ENCODE measurements at places on chromosomes 1 and 21. TPM values are rescaled to one million over a fixed set of nuclear protein-coding genes. Genes with fewer than 3 reads are reported as not detected.
A peak's percentile ranks its signal among the peaks of the same experiment; 100 is the strongest.

Gene MTARC1
- 15.5 TPM for total RNA-seq

GRCh38 chr1:17130138-17130635 lies 10.9 kb upstream of the PADI2 start:
- DNase-seq = no peak

DNA sequence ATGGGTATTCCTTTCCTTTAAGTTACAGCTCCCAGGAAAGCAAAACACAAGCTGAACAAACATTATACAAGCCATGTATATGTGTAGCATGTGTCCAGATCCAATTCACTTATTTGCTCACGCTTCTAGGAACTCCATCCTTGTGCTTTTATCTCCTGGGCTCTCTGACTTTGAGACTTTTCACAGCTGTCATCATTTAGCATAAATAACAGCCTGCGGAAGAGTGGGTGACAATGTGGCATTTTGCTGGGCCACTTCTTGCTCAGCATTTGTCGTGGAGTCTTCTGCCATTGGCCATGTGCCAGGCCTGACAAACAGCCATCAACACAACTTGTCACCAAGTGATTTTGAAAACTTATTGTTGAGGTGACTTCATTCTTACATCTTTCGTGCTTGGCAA lies 164.3 kb downstream of the KIF26B start:
- DNase-seq = peak; percentile 25

Gene GMEB1
- 8.8 TPM for total RNA-seq

DNA sequence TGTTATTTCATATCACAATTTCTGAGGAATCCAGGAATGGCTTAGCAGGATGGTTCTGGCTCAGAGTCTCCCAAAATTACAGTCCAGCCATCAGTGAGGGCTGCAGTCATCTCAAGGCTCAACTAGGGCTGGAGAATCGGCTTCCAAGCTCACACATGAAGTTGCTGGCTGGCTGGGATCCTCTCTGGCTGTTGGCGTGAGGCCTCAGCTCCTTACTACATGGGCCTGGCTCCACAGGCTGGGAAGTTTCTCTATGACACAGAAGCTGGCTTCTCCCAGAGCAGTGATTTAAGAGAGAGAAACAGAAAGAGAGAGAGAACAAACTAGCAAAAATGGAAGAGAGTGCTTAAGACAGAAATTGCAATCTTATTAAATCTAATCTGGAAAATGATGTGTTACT lies 38.8 kb upstream of the RGS8 start:
- peak; percentile 71 for DNase-seq

DNA sequence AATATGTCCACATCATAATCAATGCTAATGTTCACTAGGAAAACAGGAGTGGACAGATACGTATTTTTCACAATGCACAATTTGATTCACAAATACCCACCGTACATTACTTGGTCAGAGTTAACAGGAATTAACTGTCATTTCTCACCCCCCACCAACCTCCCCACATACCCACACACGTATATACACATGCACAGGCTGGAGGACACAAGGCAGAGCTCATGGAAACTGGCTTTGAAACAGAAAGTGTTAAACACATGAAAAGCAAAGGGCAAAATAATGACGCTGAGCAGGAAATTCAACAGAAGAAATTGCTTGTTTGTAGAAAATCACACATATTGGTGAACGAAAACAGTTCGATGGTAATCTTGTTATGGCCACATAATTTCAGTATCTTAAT lies 188.4 kb upstream of the DMRTA2 start:
- DNase-seq = no peak

Gene GPA33
- 0.10 TPM for total RNA-seq

- DNase-seq = peak; percentile 60
Measured at GRCh38 chr1:16013220-16013907, 4.5 kb downstream of the HSPB7 start.

GRCh38 chr1:41461790-41462679 lies 22.4 kb downstream of the EDN2 start:
- DNase-seq = no peak

GRCh38 chr1:9758559-9759121 lies 65.1 kb downstream of the CLSTN1 start:
- DNase-seq = no peak

DNA sequence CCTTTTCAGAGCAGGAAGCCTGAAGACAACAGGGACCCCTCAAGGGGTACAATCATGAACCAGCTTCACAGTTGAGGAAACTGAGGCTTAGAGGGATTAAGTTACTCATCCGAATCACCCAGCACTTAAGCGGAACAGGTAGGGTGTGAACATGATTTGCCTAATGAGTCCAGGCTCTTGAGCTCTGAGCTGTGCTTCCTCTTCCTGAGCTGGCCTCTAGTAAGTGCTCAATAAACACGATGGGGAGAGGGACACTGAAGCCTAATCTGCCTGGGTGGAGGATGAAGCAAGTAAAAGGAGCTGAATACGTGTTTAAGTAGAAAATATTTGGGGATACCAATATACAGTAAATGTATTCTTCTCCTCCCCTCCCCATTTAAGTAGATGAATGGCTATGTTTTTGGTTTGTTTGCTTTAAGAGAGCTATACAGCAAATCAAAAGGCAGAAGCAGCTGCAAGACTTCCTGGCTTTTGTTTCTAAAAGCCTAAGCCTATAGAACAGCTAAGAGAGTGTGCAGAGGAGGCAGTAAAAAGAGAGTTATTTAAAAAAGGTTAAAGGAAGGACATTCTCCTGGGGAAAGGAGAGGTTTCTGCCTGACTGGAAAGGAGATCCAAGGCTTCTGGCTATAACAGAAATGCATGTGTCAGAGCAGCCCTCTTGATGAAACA lies 20.5 kb downstream of the STPG1 start:
- DNase-seq = no peak

DNA sequence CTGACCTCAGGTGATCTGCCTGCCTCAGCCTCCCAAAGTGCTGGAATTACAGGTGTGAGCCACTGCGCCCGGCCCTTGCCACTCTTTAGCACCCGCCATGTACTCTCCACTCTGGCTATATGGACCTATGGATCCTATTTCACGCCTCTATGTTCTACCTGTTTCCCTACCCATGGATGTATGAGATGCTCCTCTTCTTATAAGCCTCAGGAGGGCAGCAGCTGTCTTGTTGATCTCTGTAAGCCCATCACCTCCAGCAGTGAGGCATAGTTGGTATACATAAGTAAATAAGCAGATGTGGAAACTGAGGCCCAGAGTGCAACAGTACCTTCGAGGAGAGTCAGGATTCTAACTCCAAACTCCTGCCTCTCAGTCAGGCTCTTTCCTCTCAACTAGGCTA lies 24.7 kb upstream of the ARTN start:
- no peak for DNase-seq

DNA sequence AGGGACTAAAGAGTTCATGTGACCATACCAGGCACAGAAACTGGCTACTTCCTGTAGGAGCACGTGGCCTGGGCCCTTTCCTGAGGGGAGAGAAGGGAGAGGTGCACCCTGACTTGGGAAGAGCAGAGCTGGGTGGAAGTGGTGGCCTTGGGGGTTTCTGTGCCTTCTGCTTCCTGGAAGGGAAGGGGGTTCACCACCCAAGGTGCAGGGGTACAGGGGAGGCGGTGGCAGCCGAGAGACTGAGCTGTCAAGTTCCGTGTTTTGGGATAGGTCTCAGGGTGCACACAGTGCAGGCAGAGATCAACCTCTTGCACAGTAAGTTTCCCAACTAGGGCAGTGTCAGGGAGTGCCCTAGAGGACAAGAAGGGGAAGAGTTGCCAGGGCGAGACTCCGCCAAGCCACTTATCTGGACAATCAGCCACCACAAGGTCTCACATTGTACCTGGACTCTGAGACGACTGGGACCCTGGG lies 10.1 kb downstream of the HECTD3 start:
- no peak for DNase-seq

Gene SIM2
- not detected for total RNA-seq

DNA sequence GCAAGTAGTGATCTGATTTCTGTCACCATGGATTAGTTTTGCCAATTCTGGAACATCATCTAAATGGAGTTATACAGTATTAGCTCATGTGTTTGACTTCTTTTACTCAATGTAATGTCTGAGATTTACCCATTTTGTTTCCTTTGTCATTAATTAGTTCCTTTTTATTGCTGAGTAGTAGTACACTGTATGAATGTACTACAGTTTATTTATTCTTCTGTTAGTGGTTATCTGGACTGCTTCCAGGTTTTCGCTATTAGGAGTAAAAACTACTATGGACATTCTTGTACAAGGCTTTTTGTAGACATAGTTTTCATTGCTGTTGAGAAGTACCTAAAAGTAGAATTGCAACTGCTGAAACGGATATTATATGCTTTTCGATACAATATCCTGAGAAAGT lies 14.1 kb downstream of the SUCO start:
- DNase-seq = no peak

- DNase-seq = no peak
Measured at GRCh38 chr1:200240656-200241055, 169.2 kb downstream of the ZNF281 start.

Gene CD1E
- 2.7 TPM for total RNA-seq

- no peak for DNase-seq
Measured at GRCh38 chr1:108615544-108615943, 45.3 kb downstream of the HENMT1 start.

Gene FAM110D
- 0.30 TPM for total RNA-seq

Gene SMG5
- total RNA-seq = 29.8 TPM

Gene LCE2A
- 1.2 TPM for total RNA-seq

DNA sequence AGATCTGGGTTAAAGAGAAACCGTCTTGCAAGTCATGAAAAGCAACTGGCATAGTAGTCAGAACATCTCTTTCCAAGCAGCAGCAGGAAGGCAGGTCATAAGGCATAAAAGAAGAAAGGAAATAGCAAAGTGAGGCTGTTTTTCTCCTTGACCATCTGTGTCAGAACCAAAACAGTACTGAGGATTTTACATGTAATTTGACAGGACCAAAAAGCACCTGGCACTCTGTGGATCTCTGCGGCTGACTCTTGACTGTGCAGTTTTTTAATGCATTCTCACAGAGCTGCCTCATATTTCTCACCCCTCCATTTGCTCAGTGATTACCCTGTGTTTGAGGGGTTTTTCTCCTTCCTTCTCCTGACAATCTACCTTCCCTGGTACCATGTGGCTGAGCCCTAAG lies 17.7 kb downstream of the TBX15 start:
- DNase-seq = no peak

Gene TTC22
- total RNA-seq = 3.6 TPM

DNA sequence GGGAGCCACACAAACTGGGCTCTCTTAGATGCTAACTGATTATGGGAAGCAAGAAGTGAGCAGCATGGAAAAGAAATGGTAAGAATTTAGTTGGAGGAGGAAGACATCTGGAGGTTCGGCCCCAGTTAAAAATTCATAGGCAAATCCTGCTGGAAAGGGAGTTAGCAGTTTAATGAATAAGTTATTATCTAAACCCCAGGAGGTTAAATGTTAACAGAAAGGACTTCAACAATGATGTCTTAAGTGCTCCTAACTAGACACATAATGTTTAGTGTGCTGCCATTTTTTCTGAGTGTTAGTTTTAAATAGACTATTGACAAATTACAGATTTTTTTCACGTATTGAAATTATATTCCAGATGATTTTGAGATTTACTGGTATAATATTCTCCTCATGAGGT lies 1265.3 kb upstream of the ADGRL2 start:
- DNase-seq = no peak

Gene S100A8
- 337 TPM for total RNA-seq

Gene RIPPLY3
- 0.20 TPM for total RNA-seq

GRCh38 chr1:74065081-74065480 lies 132.9 kb downstream of the LRRIQ3 start:
- no peak for DNase-seq

Gene TPRG1L
- 16.5 TPM for total RNA-seq

Gene RGS8
- total RNA-seq = not detected

- DNase-seq = no peak
Measured at GRCh38 chr1:13451399-13451965, 41.2 kb downstream of the PRAMEF20 start.

DNA sequence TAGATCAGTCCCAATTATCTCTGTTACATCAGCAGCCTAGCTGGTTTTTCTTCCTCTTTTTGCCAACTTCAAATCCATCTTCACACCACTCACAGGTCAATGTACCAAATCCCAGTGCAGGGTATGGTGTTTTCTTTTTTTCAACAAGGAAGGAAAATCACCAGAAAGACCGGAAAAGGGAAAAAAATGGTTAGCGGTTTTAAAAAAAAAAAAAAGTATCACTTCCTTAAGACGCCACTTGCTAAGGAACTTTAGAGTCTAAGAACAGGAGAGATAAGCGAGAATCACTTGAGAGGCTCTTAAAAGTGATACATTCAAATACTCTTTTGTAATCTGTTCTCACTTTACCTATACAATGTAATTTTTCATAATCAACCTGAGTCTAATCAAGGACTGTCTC lies 3.1 kb upstream of the OR10J1 start:
- DNase-seq = no peak
